ENCODE measurements at places on chromosomes 3 and 15. TPM values are rescaled to one million over a fixed set of nuclear protein-coding genes. Genes with fewer than 3 reads are reported as not detected.
A peak's percentile ranks its signal among the peaks of the same experiment; 100 is the strongest.

BFSP2 gene
- not detected for total RNA-seq

- DNase-seq, result no peak
Measured at GRCh38 chr15:99051308-99051707, 43.7 kb upstream of the PGPEP1L start.

DNA sequence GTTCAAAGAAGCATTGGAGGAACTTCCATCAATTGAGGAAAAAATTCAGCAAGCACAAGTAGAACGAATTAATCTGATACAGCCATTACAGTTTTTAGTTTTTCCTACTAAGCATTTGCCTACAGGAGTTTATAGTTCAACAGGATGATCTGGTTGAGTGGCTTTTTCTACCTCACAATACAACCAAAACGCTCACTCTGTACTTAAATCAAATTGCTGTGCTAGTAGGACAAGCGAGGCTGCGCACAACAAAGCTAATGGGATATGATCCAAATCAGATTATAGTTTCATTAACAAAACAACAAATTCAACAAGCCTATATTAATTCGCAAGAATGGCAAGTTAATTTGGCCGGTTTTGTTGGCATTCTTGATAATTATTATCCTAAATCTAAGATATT is 44.2 kb downstream of the ETFA start:
- DNase-seq, result no peak

DNA sequence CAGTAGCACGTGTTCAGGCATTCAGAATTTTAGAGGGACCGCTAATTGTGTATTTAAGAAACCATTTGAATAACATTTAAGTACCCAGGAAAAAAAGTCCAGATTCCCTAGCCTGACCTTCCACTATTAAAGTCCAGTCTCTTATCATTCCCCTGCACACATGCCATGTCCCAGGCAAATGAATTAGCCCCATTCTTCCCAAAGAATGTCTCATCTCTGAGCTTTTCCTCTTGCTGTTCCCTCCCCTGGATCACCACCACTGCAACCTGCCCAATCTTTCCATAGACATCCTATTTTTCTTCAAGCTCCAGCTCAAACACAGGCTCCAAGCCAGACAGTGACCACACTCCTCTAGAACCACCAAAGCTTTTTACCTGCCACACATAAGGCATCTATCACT is 25.9 kb downstream of the PLD1 start:
- peak; percentile 78 for DNase-seq

- DNase-seq, result no peak
Measured at GRCh38 chr15:83631534-83631933, 22.4 kb upstream of the ADAMTSL3 start.
